ENCODE measurements at places on chromosomes 12 and 14.
A peak's percentile ranks its signal among the peaks of the same experiment; 100 is the strongest.

- DNase-seq = no peak
Measured at GRCh38 chr12:6784296-6784695, 5.0 kb upstream of the CD4 start.

- DNase-seq = no peak
Measured at GRCh38 chr12:82638324-82638723, 48.4 kb upstream of the TMTC2 start.

DNA sequence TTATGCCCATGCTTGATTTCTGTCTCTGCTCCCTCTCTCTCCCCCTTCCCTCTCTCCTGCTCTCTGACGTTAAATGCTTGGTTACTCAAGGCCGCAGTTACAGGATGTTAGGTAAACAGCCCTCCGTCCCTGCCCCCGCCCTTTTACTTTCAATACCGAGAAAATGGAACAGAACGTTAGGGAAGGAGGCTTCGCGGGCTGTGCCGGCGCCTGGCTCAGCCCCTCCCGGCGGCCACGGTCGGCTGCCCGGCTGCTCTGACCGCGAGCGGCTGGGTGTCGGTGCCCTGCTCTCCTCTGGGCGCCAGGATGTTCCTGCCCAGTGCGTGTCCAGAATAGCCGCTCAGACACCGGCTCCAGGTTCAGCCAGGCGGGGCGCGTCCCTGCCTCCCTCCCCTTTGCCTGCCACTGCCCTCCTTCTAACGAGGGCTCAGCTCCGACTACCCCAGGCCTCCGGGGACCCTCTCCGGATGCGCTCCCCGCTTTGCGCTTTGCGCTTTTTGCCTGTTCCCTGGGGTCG is 166.1 kb downstream of the ADCK1 start:
- no peak for DNase-seq

GRCh38 chr14:32121948-32122347 is 44.8 kb downstream of the ARHGAP5 start:
- DNase-seq = no peak

GRCh38 chr12:116116650-116117424 is 160.7 kb downstream of the MED13L start:
- DNase-seq = no peak

GRCh38 chr14:21043974-21044618 is 1.9 kb downstream of the RNASE7 start:
- no peak for DNase-seq

- no peak for DNase-seq
Measured at GRCh38 chr14:89368490-89369477, 48.2 kb downstream of the FOXN3 start.

DNA sequence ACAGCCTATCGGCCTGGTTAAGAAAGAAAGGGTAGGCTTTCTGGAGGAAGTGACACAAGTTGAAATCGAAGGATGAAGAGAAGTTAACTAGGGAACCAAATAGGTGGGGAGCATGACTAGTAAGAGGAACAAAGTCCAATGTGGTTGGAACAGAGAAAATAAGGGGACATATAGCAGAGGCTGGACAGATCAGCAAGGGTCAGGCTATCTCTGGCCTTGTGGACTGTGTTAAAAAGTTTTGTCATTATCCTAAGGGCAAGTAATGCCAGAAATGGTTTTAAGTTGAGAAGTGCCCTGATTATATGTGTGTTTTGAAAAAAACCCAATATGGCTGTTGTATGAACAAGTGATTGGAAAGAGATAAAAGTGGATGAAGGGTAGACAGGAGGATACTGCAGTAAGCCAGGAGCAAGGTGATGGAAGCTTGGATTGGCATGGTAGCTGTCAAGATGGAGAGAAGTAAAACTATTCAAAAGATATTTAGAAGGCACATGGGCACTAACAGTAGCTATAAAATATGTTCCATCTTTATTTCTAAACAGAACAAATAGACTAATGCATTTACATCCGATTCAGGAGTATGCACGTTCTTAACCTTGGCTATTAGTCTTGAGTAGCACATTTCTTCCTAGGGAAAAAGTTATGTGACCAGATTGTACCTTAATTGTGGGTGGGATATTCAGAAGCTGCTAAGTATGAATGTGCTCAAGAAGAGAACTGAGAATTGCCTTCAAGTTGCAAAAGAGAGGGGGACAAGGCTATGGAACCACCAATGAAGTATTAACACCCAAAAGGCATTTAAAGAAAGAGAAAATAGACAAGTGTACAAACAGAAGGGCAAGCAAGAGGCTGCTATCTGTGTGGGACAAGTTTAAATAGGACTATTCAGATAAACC is 46.8 kb upstream of the OR5AU1 start:
- no peak for DNase-seq

- DNase-seq = no peak
Measured at GRCh38 chr12:73531752-73532151, 1005.9 kb upstream of the ATXN7L3B start.

DNA sequence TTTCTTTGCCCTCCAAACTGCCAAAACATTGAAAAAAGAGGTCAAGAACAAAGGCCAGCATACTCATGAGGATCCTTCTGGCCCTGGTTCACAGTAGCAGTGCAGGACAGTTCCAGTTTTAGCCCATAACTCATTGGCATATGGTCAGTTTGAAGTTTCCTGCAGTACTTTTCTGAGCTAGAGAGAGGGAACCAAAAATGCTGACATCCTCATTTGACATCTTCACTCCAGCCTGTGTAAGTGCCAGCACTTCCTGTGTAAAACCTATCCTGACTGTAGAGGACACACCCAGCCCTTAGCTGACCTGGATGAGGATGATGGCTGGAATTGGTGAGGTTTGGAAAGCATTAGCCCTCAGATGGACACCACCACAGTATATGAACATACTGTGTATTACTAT is 84.1 kb downstream of the FGD4 start:
- DNase-seq = peak; percentile 46

DNA sequence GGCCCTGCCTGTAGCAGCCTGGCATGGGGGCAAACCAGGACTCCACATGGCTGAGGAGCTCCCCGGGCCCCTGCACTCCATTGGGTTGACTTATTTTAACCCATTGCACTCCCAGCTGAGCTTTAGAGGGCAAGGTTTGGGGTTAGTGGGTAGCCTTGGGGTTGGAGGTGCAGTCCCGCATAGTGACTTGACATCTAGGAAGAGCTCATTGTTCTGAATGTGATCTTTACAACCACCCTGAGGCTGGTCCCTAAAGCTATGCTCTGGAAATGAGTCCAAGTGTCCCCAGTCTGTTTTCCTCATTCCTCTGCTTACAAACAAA is 36.4 kb downstream of the NFKBIA start:
- no peak for DNase-seq

DNA sequence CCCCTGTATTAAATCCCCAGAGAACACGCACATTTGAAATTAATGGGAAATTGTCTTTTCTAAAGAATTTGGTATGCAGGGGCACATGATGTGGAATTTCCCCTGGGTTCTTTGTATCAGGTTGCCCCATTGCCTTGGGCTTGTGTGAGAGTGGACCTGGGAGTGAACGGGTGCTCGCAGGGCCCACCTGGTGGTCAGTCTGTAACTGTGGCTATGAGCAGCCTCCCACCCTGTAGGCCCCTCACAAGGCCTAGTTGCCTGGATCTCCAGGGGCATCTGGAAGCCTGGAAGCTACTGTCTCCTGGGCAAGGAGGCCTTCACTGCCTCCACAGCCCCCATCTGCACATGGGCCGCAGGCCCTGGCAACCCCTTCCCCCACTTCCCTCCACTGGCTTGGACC is 96.7 kb downstream of the SLC25A47 start:
- DNase-seq = no peak

- DNase-seq = peak; percentile 67
Measured at GRCh38 chr12:75631831-75632230, 120.4 kb upstream of the KRR1 start.

GRCh38 chr12:24845615-24846014 is 103.3 kb downstream of the BCAT1 start:
- DNase-seq = no peak

DNA sequence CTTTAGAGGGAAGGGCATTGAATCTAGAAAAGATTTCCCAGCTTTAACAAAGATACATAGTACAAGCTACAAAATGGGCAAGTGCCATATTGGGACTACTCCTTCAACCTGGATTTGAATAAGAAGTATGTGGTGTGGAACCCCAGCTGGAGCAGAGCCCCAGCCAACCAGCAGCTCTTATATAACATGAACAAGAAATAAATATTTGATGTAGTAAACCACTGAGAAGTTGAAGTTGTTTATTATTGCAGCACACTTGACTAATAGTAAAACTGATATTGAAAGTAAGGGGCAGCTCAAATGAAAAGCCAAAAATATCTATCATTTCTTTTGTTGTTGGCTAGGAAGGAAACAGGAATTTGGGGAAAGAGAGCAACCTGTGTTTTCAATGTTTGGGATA is 701.8 kb downstream of the TMTC2 start:
- DNase-seq = no peak

GRCh38 chr12:50932787-50933280 is 19.5 kb upstream of the HIGD1C start:
- no peak for DNase-seq

DNA sequence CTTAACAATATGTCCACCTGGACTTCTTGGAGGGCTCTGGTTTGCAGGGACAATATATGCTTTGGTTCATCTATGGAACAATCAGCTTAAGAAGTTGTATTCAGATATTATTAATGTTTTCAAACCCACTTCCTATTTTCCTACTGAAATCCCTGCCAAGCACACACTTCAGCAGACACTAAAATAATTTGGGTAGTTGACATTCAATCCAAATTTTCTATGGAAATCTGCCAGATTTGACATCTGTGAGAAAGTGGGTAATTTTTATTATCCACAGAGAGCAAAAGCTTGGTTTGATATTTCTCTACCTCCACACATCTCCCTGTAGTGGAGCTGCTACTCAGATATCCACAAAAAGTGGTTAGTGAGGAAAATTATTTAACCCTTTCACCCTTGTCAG is 378.8 kb upstream of the SOX5 start:
- peak; percentile 57 for DNase-seq

GRCh38 chr14:54676812-54677708 is 110.1 kb downstream of the SAMD4A start:
- no peak for DNase-seq

DNA sequence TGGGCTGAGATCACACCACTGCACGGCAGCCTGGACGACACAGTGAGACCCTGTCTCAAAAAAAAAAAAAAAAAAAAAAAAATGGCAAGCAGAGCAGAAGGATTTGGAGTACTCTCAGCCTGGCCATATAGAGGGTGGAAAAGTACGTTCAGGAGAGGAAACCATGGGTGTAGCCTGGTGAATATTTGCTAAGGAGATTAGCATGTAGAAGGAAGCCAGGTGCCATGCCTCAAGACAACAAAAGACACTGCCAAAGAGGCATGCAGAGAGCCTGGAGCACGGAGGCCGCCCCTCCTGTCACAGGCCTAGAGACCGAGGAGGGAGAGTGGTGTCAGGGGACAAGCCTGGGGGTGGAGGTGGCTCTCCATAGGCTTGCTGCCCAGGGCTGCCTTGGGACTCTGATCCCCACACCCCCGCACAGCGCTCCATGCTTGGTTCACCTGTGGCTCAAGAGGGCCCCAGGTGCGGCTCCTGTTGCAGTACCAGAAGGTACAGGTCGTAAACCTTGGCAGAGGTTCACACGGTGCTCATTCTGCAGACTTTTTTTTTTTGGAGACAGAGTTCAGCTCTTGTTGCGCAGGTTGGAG is 27.9 kb upstream of the DEGS2 start:
- DNase-seq = no peak

DNA sequence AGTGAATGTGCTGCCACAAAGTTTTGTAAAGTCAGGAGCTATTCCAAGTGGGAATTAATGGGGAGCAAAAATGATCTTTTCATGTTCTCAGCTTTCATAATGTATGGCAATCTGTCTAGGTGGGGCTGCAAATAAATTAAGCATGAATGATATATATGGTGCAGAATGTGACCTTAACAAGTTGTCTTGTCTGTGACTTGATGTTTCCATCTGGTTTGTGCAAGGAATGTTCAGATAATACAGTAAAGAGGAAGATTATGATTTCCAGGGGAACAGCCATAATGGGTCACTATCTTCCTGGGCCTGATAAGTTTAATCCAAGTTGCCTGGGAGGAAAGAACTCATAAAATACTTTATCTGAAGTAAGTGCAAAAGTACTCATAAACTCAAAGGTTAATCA is 1815.8 kb upstream of the FLRT2 start:
- no peak for DNase-seq

- DNase-seq = no peak
Measured at GRCh38 chr12:132432721-132433577, 57.0 kb upstream of the FBRSL1 start.

DNA sequence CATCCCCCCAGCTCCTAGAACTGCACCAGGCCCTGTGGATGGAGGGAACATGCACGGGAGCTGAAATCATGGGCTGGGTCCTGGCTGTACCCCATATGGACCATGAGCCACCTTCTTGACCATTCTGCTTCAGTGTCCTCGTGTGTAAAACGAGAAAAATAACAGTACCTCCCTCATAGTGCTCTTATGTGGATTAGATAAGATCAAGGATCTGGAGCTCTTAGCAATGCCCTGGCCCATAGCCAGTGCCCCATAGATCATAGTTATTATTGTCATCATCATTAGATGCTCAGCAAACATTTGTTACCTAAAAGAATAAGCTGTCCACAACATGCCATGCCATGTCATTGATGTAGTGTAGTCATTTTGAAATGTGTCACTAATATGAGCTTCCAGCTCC is 71.3 kb downstream of the SYNE3 start:
- DNase-seq = no peak

DNA sequence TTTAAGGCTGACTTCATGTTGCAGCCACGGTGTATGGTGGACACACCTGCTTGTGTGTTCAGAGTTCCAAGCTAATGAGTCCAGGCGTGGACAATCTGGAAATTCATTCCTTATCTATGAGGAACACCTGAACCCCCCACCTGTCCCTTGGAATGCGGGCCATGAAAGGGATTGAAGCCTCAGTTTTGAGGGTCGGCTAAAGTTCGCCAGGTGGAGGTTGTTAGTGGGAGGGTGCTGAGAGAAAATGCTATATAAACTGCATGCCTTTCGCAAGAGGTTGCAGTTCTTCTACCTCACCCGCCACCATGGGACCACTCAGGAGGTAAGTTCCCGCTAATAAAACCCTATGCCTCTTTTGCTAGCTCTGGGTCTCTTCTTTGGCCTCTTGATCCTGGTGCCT is 348.0 kb downstream of the BCL11B start:
- DNase-seq = no peak

- DNase-seq = no peak
Measured at GRCh38 chr12:58196971-58197370, 255.6 kb downstream of the ATP23 start.

GRCh38 chr12:27564612-27565213 is 40.7 kb downstream of the PPFIBP1 start:
- no peak for DNase-seq

DNA sequence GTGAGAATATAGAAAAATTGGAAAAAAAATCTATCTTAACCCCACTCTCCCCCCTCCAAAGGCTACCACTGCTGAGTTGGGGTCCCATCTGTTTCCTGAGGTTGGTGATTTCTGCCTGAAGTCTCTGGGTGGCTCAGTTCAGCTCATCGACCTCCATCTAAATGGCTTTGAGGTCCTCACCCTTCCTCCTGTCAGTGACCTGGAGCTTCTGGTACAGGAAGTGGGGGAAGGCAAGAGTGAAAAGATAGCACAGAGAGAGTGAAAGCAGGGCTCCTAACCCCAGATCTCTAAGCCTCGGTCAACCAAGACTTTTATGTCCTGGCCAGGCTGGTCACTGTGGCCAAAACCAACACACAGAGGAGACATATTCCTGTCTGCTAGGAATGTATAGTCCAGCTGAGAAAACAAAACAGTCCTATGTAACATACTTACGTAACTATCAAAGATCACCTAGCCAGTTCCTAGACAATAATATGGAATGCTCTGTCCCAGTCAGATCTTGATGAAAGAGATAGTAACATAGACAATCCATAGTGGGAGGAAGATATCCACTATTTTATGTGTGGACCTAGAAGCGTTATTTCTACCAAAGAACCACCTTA is 12.3 kb upstream of the KRT73 start:
- DNase-seq = no peak

All from NCI-H446 (cell line).